A549 treated with CpdA at 1 μM for 4 hours (cell line): ENCODE measurements at places on chromosomes 7 and 10. TPM values are rescaled to one million over a fixed set of nuclear protein-coding genes. Genes with fewer than 3 reads are reported as not detected.

Gene PDE1C
- 4.3 to 6.2 TPM (median 5.6 TPM) in 5 replicates for total RNA-seq

Gene ODAD2
- 0.05 to 0.27 TPM (median 0.09 TPM) in 4 of 5 replicates, not detected in the other for total RNA-seq

Gene CDNF
- 0.81 to 2.4 TPM (median 0.99 TPM) in 5 replicates for total RNA-seq

Gene ITPRID1
- not detected in 5 replicates for total RNA-seq

Gene TMEM184A
- total RNA-seq, result 8.7 to 14.5 TPM (median 14.0 TPM) in 5 replicates

Gene ASAH2B
- 3.0 to 4.3 TPM (median 3.6 TPM) in 5 replicates for total RNA-seq
